Muscle of back (tissue), 13 donors: ENCODE measurements at places on chromosomes 3 and 15. TPM values are rescaled to one million over a fixed set of nuclear protein-coding genes. Genes with fewer than 3 reads are reported as not detected.

DNA sequence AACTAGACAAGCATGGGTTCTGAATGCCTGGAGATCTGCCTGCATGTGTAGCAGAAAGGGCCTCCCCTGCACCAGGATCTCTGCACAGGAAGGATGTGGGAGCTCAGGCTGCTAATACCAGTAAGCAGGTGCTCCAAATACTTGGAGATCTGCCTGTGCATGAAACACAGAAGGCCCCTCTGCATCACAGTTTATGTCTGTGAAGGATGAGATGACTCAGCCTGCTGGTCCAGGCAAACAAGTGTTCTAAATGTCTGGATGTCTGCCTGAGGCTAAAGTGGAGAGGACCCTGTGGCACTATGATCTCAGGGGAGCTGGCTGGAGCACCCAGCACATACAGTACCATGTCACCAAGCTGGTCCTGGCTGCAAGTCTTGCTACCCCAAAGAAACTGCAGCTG is 678.8 kb downstream of the MCTP2 start:
- DNase-seq: no peak

DNA sequence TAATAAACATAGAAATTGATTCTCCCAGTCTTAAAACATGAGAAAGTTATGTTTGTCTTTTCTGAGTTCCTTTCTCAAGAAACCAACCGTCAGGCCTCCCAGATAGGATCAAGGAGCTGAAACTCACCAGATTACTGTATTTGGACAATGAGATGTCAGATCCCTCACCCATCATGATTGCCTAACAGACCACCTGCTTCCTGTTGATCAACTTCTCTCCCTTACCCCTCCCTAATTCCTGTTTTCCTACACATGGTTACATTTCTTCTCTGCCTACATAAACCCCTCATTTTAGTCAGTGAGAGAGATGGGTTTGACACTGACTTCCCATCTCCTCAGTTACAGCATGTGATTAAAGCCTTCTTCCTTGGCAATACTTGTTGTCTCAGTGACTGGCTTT is 917.5 kb downstream of the FHIT start:
- DNase-seq: no peak

DNA sequence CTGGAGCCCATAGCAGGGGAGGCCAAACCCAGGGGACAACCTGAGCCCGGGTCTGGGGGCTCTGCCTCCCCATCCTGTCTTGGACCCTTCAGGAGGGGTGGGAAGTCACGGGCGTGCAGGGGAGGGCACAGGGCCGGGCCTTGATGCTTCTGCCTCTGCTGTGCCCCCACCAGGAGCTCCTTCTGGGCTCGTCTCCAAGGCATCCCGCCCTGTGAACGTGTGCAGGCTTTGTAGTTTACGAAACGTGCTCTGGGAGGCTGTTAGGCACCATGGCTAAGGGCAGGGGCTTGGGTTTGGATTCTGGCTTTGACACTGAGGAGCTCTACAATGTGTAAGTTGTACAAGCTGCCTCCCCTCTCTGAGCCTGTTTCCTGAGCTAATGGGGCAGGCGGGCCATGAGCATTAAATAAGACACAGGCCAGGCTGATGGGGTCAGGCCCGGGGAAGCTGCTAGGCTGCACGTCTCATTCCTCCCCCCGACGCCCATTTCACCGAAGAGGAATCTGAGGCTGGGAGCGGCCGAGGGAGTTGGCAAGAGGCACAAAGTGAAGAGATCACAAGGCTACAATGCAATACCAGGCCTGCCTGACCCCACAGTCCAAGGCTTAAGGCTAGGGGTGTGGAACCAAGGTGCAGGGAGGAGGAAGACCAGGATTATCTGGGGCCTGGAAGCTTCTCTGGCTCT is 19.6 kb downstream of the PLXND1 start:
- no peak for DNase-seq

The ECE2 gene
- polyA plus RNA-seq: not detected

The DNAH1 gene
- 2.8 TPM for polyA plus RNA-seq

The ARGFX gene
- polyA plus RNA-seq: 0.15 TPM
